ENCODE measurements at places on chromosomes 16 and 17. TPM values are rescaled to one million over a fixed set of nuclear protein-coding genes. Genes with fewer than 3 reads are reported as not detected.

Gene CES2
- 37.5 TPM for total RNA-seq

Gene ZPBP2
- not detected for total RNA-seq

Gene MYH1
- total RNA-seq = not detected

Gene PKMYT1
- total RNA-seq = 0.84 TPM

Gene HS3ST3A1
- 0.30 TPM for total RNA-seq

Gene NOTUM
- total RNA-seq = not detected

Gene EFCAB13
- total RNA-seq = 9.9 TPM

Gene ARL5C
- not detected for total RNA-seq

Gene CASKIN1
- 0.20 TPM for total RNA-seq

Gene CNTNAP4
- total RNA-seq = 0.22 TPM

Gene GUCY2D
- total RNA-seq = not detected

Gene ATXN1L
- 35.1 TPM for total RNA-seq

Gene HSD17B2
- not detected for total RNA-seq

Gene PRSS27
- total RNA-seq = 2.5 TPM

Gene SMCR8
- 13.5 TPM for total RNA-seq

Gene PPP1R1B
- total RNA-seq = 14.4 TPM

Gene CMTM2
- total RNA-seq = not detected

Gene TOX3
- not detected for total RNA-seq

Gene CALB2
- total RNA-seq = 16.8 TPM

Gene TAC4
- total RNA-seq = not detected

Gene NLE1
- 17.8 TPM for total RNA-seq

Gene CLDN7
- total RNA-seq = 2.4 TPM

Gene TTYH2
- 27.2 TPM for total RNA-seq

Gene C1QTNF1
- 147 TPM for total RNA-seq

Gene TRPV3
- total RNA-seq = 9.8 TPM

Gene RAB26
- not detected for total RNA-seq

Gene AGRP
- total RNA-seq = not detected

Gene SERPINF2
- total RNA-seq = 21.3 TPM

Gene EME1
- 0.42 TPM for total RNA-seq

Gene MYH13
- not detected for total RNA-seq

Gene VEZF1
- total RNA-seq = 51.5 TPM

Gene CRYM
- total RNA-seq = not detected

Gene ITGAD
- 0.22 TPM for total RNA-seq

Gene OTOP3
- total RNA-seq = not detected

Gene TMEM100
- total RNA-seq = 29.1 TPM

Gene DPEP3
- total RNA-seq = not detected

Gene NDRG4
- total RNA-seq = 12.6 TPM

Gene CCT6B
- total RNA-seq = 7.5 TPM

Gene TMEM238L
- total RNA-seq = not detected

Gene EVPLL
- not detected for total RNA-seq

Gene PIK3R6
- 2.4 TPM for total RNA-seq

Gene PPP1R9B
- 35.4 TPM for total RNA-seq

Gene HOXB1
- total RNA-seq = not detected

Gene PDIA2
- total RNA-seq = 8.8 TPM

Gene HERPUD1
- 274 TPM for total RNA-seq

Gene SOST
- total RNA-seq = not detected

Gene IKZF3
- 0.66 TPM for total RNA-seq

Gene BTBD17
- not detected for total RNA-seq

Gene PLA2G10
- not detected for total RNA-seq

Gene MT1M
- total RNA-seq = 66.6 TPM

Gene RNF43
- total RNA-seq = under 0.01 TPM

Gene ODAD4
- total RNA-seq = 3.7 TPM

Gene PIK3R5
- total RNA-seq = 17.8 TPM

Gene TANGO6
- total RNA-seq = 23.9 TPM

Gene QRICH2
- 6.9 TPM for total RNA-seq

All from tibial nerve (tissue), 4 donors.